Chondrocyte (in vitro differentiated cells): ENCODE measurements at places on chromosomes 11 and 22.

GRCh38 chr11:72221386-72222075 is 3.0 kb upstream of the INPPL1 start:
- DNase-seq, result no peak

DNA sequence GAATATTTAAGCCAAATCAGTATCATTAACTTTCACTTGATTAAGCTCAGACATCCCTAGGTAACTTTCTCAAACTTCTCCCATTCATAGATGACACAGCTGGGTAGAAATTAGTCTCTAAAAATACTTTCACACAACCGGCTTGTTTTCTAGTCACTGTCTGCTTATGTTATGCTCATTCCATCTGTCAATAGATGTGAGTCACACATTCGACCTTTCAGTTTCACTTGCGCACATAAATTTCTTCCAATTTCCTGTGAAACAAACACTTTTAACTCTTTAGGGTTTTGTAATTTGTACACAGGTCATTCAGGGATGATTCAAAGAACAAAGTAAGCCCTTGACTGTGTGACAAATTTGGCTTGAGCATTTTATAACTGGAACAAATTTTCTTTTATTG is 723.0 kb downstream of the KCNA4 start:
- DNase-seq, result no peak

GRCh38 chr11:66345316-66345649 is 379 bp upstream of the BRMS1 start:
- DNase-seq, result no peak

- peak; percentile 93 for DNase-seq
These were observed at the start of gene UCP2 for GRCh38 chr11:73982595-73982989. Gene UCP2, minus strand, starts transcription at chr11:73982843. Its CDS starts 4,465 bp downstream, at chr11:73978378.

DNA sequence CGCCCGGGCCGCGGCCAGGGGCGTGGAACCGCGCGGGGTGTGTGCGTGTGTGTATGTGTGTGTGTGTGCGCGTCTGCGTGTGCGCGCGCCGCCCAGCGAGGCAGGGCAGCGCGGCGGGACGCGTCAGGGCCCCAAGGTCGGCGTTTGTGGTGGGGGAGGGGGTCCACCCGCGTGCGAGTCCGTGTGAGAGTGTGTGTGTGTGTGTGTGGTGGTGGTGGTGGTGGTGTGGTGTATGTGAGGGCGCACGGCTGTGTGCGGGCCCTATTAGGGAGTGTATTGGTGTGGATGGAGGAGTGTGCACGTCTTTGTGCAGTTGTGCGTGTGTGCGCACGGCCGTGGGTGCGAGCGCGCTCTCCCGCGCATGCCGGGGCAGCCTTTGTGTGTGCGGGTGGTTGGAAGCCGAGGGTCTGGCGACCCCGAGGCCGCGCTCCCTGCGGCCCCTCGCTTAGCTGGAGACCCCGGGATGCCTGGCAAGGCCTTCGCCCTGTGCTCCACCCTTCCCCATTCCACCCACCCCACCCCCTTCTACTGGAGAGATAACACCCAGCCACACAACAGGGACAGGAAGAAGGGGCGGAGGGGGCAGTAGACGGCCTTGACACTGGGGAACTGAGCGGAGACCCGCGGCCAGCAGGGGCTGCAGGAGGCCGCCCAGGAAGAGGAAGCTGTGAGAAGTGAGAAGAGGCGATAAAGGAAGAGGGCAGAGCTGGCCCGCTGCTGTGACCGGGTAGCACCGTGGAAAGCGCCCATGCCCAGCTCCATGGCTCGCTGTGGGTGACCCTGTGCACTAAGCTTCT is 528 bp upstream of the ARRB1 start:
- DNase-seq, result no peak

DNA sequence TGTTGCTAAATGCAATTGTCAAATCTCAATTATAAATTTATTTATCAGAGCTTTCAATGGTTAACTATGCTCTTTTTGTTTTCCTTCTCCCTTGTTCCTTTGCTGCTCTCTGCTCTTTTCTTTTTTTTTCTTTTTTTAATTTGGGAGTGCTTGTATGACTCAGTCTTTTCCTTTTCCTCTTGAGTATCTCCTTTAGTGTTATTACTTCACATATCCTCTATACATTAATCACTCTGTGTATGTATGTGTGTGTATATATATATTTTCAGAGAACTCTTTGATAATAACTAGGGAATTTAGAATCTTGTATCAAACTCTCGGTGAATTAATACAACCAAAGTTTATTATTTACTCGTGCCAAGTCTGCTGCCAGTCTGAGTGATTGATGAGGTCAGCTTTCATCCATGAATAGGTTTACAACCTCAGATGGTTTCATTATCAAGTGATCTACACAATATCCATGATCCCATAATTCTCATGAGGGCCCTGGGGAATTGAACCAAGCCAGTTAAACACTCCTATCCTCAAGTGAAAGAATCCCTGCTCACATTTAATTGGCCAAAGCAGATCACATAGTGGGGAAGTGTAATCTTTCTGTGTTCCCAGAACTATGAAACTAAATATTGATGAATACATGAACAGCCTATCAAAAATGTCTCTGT is 743.4 kb upstream of the CNTN5 start:
- no peak for DNase-seq

DNA sequence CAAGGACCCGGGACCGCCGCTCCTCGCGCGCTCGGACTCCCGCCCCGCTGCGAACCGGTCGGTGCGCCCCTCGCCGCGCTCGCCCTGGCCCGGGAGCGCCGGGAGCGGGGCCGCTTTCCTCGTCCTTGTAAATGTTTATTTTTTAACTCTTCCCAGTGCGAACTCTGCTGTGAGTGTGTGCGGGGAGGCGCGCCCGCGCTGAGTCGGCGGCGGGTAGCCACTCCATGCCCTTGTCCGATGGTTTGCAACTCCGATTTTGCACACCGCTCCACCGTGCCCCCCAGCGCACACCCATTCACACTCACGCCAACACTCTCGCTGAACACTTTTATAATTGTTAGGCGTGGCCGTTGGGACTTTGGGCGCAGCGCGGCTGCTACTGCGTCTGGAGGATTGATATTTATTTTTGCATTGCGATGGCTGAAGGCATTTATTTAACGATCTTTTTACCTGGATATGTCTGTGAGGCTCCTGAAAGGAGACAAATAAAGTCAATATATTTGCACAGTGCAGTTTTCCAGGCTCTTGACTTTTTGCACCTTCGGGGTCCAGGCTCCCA is 1.0 kb downstream of the C11orf96 start:
- DNase-seq, result no peak

DNA sequence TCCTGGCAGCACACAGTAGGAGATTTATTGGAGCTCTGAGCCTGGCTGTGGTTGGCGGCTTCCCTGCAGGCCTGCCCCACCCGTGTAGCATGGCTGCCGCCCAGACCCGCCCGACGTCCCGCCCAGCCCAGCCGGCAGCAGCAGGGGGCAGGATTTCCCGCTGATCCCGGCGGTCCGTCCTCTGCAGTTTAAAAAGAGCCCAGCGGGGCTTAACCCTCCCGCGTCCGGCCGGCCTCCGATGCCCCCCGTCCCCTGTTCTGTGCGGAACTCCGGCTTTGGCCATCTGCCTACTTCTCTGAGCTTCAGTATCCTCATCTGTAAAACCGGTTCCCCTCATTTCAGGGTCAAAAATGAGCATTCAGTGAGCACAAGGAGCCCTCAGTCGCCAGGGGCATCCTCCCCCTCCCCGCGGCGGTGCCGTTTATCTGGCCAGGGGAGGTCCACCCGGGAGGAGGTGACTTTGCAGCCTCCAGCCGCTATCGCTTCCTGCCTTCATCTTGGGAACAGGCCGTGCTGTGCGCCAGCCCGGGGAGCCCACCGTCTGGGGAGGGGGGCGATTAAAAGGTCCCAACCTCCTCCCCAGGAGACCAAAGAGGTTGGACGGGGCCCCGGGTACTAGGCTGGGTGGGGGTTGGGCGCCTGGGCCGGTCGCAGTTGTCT is at the start of gene GAS2L1:
Gene GAS2L1, plus strand, starts transcription at position 476 of the 660 bp plus-strand sequence. CDS start 1,456 bp downstream, outside the sequence.
- DNase-seq, result peak; percentile 94

DNA sequence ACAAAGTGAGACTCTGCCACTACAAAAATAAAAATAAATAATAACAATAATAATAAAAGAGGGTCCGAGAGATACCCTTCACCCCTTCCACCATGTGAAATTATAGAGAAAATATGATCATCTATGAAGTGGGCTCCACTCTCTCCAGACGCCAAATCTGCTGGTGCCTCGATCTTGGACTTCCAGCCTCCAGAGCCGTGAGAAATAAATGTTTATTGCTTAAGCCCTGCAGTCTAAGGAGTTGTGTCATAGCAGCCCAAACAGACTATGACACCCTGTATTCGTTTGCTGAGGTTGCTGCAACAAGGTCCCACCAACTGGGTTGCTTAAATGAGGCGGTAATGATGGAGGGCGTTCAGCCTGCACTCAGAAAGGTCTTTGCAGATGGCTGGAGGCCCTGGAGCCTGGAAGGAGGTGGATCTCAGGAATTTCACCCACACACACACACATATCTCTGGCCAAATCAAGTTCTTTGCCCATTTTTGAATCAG is 7.6 kb upstream of the SEPTIN5 start:
- DNase-seq, result peak; percentile 35

DNA sequence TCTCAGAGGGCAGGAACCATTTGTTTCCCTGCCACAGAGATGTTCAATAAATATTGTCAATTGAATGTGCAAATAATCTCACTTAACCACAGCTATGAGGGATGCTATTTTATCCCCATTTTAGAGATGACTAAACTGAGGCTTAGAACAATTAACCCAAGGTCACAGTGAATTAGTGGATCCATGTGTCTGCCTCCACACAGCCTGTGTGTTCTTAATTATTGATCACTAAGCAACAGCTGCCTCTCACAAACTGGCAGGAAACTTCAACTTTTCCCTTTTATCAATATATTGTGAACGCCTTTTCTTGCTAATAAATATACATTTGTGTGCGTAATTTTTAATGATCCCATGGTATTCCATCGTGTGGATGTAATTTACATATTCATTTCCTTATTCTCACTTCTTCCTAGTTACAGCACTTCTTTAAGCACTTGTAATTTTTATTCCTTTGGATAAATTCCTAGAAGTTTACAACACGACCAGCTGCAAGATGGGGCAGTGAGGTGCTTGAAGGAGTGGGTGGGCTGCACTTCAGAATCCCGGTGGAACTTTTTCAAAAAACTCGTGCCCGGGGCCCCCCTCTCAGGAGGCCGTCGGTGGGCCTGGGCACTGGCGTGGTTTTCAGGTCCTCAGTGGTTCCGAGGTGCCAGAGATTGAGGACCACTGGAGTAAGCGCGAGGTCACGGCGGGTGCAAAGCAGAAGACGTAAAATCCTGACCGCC is 915 bp upstream of the SREBF2 start:
- no peak for DNase-seq

DNA sequence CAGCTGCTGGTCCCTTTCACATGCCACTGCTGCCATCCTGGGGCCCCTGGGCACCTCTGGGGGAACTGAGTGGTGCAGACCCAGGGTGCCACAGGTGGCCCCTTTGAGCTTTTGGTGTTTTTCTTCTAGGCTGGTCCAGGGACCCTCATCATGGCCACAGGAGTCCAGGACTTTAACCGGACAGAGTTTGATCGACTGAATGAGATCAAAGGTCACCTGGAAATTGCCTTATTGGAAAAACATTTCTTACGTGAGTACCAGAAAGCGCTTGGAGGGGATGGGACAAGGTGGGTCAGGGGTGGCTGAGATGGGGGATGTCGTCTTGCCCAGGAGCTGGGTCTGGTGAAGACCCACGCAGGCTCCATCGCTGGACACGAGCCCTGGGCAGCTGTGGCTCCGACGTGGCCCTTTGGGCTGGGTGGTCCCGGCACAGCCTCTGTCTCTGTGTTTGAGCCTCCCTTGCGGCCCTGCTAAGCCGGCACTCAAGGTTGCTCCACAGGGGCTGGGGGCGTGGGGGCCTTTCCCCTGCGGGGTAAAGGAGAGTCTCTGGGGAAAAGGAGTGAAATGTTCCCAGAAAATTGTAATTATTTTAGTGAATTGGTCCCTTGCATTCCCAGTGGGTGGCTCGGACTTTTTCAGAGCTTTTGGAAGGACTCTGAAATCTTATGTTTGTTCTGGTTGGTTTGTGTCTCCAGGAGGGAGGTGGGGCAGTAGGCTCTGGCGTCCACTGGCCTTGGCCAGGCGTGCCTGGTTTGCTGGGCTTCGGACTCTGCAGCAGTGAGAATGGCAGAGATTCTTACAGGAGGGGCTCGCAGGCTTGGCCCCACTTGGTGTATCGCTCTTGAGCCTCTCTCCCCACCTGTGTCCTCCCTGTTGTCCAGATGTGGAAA is 17.8 kb downstream of the GRAMD4 start:
- DNase-seq, result no peak

- DNase-seq, result peak; percentile 88
These were observed 12.6 kb downstream of the PRDM11 start for GRCh38 chr11:45158891-45159605.

DNA sequence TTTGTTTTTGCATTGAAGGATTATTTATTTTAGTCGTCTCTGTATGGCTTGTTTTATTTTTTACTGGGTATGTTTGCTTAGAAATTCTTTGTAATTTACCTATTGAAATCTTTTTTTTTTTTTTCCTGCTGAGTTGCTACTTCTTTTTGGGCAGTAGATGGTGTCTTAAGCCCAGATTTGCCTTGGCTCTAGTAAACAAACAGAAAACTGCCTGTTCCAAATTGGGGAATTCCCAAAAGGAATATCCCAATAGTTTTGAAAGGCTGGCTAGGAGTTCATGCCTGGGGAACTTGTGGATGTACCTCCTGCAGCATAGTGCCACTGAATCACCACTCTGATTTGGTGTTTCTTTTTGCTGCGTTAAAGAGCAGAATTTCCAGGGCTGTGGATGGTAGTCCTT is 17.7 kb downstream of the PAMR1 start:
- DNase-seq, result no peak

DNA sequence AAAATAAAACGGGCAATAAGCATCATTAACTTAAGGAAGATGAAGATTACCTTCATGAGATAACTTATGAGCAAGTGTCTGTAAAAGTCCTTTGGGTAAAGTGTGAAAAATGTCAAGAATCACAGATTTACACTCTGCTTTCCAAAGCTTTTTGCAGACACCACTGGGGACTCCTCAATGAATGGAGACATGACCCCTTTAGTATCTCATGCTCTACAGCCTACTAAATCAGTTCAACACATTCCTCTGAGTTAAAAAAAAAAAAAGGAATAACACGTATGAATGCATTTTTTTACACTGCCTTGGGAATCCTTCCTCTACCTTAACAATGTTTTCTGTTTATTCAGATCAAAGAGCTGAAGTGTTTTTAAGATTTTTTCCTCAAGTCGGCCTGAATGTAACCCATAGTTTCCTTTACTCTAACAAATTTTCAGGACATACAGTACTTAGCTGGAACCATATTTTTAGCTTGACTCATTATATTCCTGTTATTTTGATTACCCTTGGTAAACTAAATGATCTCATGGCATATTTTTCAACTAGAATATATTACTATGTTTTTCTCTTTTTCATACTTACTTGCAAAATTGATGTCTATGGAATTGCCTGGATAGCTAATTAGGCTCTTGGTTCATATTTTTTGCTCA is 25.9 kb upstream of the RAB30 start:
- DNase-seq, result no peak

GRCh38 chr22:43992331-43992821 is 31.7 kb upstream of the PARVB start:
- DNase-seq, result no peak

GRCh38 chr22:30204015-30204741 is 42.4 kb downstream of the LIF start:
- DNase-seq, result peak; percentile 51

DNA sequence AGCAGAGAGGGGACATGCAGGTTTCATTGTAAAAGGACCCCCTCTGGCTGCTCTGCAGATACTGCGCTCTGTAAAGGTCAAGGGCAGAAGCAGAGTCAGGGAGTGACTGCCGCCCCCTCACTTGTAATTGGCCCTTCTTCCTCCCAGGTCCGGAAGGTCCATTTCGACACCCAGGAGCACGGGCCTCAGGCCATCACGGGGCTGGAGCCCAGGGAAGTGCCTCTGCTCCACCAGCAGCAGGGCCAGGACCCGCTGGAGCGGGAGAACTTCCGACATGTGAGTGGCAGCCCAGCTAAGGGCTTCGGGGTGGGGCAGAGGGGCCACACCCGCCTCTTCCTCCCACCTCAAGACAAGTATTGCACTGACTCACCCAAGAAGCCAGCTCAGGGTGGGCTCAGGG is 24.0 kb upstream of the LRRC10B start:
- DNase-seq, result no peak
